ENCODE measurements at places on chromosomes 4 and X.

DNA sequence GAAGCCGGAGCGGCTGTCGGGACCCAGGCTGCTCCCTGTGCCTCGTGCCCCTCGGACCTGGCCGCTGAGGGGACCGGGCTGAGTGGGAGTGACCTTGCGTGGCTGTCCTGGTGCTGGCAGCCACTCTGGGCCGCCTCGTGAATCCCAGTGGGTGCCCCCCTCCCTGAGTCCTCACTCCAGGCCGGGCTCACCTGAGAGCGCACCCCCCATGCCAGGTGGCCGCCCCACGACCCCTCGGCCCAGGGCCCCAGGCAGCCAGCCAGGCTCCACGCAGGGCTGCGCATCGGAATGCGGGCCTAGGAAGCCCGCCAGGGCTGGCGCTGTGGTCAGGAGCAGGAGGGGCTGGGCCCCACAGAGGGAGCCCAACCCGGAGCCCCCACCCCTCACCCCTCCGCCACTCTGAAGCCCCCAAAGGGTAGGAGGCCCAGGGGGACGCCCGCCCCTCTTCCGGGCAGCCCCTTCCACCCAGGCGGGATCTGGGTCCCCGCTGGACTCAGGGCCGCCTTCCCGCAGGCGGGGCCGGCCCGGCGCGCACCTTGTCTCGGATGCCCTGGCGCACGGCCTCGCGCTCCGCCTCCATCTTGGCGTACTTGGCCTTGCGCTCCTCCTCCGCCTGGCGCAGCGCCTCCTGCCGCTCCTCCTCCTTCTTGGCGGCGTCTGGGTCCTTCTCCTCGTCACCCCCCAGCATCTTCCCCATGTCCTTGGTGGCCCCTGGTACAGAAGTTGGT, 33.9 kb downstream of the CPLX1 start:
- no peak for DNase-seq

DNA sequence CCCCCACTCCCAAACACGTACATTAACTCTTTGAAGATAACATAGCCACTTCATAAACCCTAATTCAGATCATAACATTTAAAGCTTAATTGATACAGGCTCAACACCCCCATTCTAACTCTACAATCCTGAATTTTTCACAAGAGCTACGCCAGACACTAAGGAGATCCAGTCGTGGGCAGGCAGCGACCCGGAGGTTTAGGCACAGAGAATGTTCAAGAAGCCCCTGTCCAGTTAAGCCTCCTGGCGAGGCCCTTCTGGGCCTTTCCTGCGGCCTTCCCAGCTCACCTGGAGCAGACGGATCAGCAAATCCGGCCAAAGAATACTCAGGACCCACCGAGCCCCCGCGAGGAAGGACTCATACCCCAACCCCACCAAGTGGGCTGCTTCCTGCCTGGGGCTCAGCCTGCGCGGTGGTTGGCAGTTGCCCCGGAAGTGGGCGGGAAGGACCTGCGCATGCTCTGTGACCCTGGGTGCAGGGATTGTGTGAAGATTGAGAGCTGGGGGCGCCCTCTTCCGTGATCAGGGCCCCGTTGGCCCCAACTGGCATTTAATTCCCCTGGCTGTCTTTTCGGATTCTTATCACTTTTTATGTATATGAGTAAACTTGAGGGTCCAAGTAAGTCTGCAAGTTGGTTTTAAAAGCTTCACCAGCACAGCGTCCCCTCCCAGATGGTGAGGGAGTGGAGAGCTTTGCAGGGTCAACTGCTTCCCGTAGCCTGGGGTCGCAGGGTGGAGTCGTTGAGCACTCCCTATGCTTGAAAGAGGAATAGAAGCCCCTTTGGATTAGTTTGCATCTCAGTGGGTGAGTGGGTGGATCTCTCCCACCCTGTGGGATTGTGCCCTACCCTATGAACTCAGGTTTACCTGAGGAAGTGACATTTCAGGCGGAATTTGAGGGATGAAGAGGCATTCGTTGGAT, at the start of gene TRIM61:
Gene TRIM61, minus strand, starts transcription at position 415 of the 922 bp plus-strand sequence. CDS start 7,655 bp downstream, outside the sequence.
- peak; percentile 3 for DNase-seq

- DNase-seq: no peak
Measured at GRCh38 chr4:28317221-28317620, 1456.6 kb downstream of the STIM2 start.

DNA sequence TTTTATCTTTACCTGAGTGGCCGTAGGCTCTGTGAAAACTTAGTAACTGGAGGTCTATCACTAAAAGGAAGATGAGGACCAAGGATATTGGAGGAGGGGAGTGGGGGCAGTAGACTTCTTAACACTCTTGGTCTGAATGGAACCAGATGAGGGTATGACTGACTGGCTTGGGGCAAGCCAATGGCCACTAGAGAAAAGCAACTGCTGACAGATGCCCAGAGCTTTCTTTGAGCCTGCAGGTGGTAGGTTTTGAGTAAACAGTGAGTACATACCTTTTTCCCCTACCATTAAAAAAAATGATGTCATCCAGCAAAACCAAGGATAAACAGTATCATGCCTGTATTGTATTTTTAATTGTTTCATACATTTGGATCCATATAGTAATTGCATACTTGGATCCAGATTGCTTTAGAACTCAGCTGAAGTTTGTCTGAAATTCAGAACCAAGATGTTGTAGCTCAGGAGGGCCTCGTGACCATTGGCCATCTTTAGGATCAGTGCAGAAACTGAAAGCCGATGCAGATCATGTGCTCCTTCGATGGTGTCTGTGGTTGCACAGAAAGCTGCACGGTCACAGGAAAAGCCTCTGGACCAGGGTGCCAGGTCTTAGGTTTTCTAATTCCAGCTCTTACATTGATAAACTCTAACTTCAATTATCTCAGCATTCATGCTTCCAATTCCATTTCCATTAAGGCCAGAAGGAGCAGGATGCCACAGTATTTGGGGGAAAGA, 131.0 kb downstream of the PDGFRA start:
- DNase-seq: no peak

- DNase-seq: no peak
Measured at GRCh38 chr4:25564836-25565235, 90.8 kb upstream of the SLC34A2 start.

GRCh38 chr4:114062499-114062898, 83.1 kb upstream of the ARSJ start:
- no peak for DNase-seq

DNA sequence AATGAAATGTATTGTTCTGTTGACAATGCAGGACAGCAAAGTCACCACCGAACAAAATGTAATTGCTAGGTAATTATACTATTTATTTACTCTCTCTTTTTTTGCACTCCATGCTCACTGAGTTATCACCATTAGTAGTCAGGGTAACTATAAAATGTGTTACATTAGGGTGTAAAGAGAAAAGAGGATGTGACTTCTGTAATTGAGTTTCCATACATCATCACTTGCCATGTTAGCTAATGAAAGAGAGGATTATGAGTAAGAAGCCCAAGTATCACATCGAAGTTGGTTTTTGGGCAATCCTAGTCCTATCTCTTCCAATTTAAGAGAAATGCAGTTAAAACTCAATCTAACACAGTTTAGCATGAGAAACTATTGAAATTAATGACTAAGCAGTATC, 7.6 kb downstream of the ZXDA start:
- DNase-seq: no peak

DNA sequence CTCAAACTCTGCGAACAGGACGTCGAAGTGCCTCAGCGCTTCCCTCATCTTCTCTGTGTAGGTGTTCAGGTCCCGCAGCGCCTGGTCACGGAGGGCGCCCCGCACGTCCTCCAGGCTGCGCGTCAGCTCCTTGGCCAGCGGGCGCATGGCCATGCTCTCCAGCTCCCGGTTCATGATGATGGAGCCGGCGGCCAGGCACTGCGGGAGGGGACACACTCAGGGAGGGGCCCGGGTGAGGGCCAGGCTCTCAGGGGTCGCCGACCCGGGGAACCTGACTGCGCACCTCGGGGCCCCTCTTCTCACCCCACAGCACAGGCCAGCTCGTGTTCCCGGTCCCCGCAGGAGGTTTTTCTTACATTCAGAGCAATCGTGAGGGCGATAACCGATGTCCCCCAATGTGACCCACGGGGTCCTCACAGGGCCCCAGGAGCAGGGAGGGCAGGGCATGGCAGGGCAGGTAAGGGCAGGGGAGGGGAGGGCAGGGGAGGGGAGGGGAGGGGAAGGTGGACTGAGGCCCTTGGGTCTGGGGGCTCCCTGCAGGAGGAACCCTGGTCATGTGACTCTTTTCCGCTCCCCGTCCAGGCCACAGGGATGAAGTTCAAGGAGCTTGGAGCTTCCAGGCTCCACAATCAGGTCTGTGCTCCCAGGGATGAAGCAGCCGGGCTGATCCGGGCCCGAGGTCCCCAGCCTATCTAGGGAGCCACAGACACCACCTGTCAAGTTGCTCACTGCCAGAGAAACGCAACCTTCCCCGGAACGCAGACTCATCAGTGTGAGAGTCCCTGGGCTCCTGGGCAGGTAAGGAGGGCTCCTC, 77.8 kb upstream of the MXD4 start:
- DNase-seq: no peak

DNA sequence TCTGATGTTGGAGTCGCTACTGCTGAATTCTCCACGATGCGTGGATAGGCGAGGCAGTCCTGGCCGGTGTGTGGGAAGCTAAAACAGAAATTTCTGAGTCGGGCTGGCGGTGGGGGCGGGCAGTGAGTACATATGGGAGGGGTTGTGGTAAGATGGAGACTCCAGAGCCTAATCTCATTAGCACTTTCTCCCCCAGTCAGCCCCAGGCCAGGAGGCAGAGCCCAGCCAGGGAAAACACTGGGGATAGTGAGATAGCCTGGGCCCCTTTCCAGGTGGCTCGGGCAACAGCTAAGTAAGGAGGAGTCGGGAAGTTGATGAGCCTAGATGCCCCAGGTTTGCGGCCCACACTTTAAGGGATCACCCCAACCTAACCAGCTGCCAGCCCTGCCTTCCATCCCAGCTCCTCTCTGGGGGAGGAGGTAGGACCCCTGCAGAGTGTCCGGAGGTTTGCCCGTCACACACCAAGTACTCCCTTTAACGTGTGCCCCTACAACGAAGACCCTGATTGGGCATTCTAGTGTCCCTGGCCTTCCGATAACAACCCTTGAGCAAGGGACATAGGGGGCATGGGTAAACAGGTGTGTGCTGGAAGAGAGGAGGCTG, 2.4 kb upstream of the LOC101059915 start:
- DNase-seq: no peak

GRCh38 chr4:116531026-116531425, 554.4 kb downstream of the TRAM1L1 start:
- no peak for DNase-seq

DNA sequence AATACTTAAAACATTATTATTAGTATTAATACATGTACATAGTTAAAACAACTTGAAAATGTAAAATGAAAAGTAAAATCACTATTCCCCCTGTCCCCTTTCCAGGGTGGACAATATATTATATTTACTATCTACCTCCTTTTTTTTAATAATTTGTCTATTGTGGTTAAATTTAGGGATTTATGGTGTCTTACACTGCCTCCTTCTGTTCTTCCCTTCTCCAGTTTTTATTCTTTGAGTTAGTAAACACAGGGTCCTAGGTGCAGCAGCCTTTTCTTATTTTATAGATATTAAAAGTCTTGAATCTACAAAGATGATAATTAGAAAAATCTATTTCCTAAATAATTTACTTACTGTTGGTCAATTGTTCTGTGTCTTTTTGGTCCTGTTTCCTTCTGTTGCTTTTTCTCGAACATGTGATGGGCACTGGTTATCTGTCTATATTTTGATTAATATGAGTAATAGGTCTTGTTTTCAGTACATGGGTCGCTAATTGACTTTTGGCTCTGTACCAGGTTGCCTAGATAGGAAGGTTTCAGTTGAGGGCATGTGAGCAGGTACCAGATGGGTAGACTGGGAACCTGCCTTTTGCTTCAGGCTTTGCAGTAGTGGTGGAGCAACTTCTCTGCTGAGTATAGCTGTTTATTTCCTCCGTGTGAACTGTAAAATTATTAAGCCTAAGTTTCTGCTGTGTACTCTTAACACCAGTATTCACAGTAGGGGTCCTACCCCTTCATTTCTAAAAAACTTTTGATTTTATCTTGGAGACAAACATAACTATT, 1.1 kb downstream of the NUDT9 start:
- no peak for DNase-seq

GRCh38 chr4:107279733-107280132, 243.6 kb upstream of the DKK2 start:
- no peak for DNase-seq

- no peak for DNase-seq
Measured at GRCh38 chr4:145785391-145786008, 105.6 kb downstream of the C4orf51 start.

DNA sequence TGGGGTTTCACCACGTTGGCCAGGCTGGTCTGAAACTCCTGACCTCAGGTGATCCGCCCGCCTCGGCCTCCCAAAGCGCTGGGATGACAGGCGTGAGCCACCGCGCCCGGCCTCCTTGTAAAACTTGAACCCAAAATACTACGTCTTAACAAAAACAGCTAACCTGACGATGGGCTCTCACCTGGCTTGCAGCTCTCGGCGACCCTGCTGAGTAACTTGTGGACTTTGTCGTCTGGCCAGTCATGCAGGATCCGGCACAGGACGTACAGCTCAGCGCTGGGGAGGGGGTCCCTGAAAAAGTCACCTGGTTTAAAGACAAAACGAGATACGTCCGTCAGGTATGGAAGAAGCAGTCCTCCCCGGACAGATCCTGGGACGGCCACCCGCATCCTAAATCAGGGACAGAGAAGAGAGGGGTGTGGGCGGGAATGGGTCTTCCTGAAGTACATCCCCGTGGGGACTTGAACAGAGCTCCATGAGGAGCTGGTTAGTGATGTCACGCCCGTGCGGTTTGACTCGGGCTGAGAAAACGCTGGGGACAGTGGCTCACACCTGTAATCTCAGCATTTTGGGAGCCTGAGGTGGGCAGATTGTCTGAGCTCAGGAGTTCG, 20.7 kb upstream of the SLC25A6 start:
- DNase-seq: no peak
